Hematopoietic multipotent progenitor cell treated with erythropoietin and hydrocortisone succinate and interleukin-3 and kit ligand, for 4 days (in vitro differentiated cells): ENCODE measurements at places on chromosomes 13 and 19.

DNA sequence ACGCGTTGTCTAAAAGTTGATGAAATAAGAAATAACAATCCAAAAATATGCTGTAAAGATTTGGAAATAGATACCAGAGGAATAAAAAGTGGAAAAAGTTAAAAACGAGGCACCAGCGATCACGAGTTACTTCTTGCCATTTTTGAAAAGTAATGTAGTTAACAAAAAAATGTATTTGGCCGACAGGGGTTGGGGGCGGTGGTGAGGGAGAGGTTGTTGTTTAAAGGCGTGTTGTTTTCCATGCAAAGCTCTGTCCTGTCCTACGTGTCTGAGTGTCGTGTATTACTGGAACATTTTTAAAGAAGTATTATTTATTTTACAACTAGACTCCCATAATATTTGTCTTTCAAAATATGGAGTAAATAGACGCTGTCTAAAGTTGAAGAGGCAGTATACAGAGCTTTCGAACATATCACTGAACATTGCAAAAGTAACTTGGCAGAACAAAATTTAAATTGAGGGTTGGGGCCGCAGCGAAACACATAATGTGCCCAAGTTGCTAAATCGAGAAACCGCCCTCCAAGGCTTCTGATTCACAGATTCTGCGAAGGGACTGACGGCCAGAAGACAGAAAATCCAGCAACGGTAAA lies 823 bp downstream of the FBXO17 start:
- no peak for DNase-seq

DNA sequence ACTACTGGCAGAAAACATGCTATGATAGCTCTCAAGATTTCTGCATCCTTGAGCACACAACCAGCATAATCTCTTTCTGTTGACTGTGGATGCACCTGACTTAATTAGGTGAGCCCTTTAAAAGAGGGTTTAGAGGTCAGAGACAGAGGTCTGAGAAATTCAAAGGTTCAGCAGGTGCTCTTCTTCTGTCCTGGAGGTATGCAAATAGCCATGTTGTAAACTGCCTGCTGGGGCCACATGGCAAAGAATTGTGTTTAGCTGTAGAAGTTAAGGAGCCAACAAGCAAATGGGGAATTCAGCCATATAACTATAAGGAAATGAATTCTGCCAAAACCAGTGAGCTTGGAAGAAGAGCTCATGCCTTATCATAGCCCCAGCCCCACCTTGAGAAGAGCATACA lies 11.6 kb upstream of the DCLK1 start:
- DNase-seq, result no peak

DNA sequence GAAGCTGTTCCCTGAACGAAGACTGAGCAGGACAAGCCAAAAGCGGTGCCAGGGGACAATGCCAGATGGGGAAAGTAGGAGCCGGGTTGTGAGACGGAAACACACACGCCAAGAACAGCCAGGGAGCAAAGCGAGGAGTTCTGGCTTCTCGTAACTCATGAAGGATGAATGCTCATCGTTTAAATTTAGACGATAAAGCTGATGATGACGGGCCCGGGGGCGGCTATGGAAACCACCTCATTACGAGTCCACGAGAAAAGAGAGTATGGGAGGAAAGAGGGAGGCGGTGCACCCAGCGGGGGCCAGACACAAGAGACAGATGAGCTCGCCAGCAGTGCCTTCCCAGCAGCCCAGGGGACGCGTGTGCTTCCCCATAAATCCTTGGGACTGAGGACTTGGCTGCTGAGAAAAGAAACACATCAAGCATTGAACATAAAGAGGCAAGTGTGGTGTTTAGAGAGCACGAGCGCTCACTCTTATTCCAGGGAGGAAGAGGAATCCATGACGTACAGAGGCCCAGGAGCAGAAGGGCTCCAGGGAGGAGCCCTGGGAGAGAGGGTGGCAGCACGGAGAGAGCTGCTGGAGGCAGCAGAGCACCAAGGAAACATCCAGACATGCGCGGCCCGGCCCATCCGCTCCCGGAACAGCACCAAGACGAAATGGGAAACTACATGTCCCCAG lies 70.7 kb downstream of the EPS15L1 start:
- DNase-seq, result no peak

DNA sequence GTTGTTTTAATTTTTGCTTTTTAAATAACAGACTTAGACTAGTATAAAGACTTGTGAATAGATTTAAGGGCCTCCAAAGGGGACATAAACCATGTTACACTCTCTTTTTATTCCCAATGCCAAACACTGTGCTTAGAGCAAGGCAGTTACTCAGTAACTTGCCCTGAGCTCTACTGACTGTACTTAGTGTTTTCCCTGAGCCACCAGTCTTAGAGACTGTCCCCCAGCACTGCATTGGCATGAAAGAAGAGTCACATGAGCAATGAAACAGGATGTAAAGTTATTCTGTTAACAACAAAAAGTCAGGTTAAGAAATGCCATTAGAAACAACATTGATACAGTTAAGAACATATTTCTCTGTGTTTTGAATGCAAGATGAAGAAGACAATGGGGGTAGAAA lies 187.9 kb downstream of the TBC1D4 start:
- no peak for DNase-seq

- no peak for DNase-seq
Observed at GRCh38 chr13:82847595-82847994, 1034.7 kb downstream of the SLITRK1 start.

- DNase-seq, result peak; percentile 90
Observed at GRCh38 chr19:46016426-46017094, 6.3 kb downstream of the PGLYRP1 start.
